ENCODE measurements at places on chromosomes 3 and 15.
A peak's percentile ranks its signal among the peaks of the same experiment; 100 is the strongest.

GRCh38 chr3:69104586-69104985, 17.8 kb downstream of the LMOD3 start:
- DNase-seq, result no peak

- no peak for DNase-seq
Measured at GRCh38 chr3:145013931-145014330, 1042.3 kb downstream of the DIPK2A start.

GRCh38 chr3:160400030-160400701, 716 bp downstream of the SMC4 start:
- DNase-seq, result peak; percentile 50

GRCh38 chr3:174220775-174221554, 638.2 kb upstream of the NAALADL2 start:
- no peak for DNase-seq

GRCh38 chr3:161989012-161989411, 492.4 kb downstream of the OTOL1 start:
- no peak for DNase-seq

DNA sequence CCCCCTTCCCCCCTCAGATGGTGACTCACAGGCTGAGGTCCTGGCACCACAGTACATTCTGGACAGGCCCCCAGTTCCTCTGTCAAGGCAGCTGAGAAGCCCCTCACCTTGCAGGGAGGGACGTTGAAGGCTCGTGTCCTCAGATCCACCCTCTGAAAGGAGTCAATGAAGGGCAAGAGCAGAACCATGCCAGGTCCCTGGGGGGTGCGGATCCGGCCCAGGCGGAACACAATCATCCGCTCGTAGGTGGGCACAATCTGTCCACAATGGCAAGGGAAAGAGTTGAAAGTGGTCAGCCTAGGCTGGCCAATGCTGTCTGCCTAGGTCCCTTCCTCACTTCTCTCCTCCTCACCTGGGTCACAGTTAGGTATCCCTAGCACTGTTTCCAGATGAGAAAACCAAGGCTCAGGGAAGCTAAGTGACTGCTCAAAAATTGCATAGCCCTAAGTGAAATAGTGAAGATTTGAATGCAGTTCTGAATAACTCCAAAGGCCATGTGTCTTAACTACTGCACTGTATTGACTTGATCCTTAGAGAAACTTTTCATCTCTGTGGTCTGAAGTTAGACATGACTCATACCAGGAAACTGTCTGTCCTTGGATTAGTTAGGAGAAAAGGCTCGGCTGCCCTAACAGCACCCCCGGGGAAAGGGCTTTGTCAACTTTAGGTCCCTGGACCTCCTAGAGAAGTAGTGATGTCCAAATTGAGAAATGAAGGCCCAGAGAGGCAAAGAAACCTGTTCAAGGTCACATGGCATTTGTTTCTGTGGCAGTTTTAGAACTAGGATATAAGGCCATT, 2.9 kb downstream of the STOML1 start:
- DNase-seq, result no peak

DNA sequence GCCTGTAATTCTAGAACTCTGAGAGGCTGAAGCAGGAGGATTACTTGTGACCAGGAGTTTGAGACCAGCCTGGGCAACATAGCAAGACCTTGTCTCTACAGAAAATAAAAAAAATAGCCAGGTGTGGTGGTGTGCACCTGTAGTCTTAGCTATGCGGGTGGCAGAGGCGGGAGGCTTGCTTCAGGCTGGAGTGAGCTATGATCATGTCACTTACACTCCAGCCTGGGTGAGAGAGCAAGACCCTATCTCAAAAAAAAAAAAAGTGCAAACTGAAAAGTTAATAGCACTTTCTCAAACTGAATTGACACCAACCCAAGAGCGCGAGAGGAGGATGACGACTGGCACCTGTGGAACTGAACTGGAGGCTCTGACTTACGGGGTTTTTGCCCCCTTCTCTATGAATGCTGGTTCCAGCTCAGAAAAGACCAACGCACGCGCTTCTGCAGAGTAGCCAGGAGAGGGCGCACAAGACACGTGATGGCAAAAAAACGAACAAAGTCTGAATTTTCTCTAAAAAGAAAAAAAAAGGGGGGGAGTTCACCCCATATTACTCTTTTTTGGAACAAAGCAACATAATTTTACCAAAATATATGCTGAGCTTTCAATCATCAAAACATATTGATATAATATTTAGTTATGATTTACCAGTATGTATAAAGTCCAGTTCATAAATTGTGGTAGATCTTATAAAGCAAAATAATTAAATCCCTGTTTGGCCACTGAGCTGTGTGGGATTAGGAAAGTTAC, 23.7 kb downstream of the CFAP92 start:
- DNase-seq, result peak; percentile 25

DNA sequence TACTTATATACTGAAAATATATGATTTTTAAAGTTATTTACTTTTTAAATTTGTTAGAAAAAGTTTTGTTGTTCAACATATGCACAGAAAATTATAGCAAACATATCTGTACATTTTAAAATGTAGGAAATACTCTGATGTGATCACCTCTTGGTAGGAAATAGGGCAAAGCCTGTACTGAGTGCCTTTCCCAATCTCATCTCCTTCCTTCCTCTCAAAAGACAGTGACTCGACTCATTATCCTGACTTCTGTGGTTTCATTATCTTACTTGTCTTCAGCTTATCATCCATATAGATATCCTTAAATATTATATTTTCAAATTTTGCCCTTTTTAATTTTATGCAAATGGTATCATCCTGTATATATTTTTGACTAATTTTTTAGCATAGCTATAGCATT, 18.4 kb upstream of the ALCAM start:
- no peak for DNase-seq

DNA sequence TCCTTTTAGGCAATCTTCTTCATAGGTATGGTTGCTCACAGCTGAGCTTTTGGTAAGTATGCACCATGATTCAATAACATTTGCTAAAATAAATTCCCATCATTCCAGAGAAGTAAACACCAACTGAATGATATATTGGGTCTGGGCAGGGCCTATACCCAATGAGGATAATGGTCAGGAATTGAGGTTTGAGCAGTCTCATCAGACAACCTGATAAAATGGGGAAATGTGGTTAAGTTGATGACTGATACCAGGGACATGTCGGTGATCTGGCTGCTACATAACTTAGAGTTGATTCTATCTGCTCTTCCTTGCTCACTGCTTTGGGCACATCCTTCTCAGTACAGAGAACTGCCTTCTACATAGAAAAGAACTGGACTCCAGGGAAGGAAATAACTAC, 92.9 kb downstream of the GPR156 start:
- DNase-seq, result no peak

DNA sequence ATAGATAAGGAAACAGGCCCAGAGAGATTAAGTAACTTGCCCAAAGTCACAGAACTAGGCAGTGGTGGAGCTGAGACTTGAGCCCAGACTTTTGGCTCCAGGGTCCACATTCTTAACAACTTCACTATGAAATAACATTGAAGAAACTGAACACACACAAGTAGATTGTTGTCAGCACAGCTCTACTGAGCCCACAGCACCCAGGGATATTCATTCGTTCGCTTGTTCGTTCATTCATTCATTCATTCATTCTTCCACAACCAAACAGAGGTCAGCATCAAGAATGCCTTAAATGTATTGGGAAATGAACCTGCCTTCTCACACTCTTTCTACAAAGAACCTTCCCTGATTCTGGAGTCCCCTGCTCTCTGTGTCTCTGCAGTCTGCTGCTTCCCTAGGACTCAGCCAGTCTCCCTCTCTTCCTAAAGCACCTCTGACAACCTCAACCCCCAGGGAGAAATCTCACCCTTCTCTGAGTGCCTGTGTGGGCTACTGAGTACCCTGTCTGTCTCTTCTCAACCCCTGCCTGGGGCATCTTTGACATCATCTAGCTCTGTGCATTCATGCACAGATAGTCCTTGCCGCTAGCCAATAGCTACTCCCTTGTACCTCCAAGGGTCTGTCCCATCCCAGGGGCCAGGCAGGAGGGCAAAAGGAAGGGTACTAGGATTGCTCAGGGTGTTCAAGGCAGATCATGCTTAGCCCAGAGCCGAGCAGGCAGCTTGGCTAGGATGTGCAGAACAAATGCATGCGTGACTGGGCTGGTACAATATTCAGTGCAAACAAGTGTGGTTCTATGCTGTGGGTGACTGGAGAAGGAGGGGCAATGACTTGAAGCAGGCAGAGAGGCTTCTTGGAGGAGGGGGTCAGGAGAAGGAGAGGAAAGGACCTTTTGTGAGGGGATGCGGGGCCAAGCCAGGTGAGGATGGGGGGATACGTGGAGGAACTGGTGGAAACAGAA, 3.4 kb downstream of the LINGO1 start:
- DNase-seq, result no peak

DNA sequence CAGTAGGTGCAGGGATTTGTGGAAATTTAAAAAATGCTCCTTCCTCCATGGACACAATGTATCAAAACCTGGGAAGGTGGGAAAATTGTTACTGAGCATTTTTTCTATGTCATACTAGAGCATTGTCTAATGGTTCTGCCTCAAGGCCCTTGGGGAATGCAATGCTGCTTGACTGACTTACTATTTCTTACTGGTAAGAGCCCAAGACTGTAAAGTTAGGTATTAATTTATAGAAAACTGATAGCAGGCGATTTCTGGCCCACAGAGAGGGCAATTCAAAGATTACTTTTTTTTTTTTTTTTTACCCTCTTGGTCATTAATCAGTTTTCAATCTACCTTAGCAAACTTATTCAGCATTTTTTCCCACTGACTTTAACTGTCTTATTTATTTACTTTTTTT, 38.5 kb upstream of the MRPL3 start:
- DNase-seq, result no peak

GRCh38 chr15:67690936-67691335, 134.4 kb upstream of the SKOR1 start:
- DNase-seq, result no peak

GRCh38 chr3:97884586-97885123, 62.8 kb downstream of the CRYBG3 start:
- DNase-seq, result no peak

GRCh38 chr3:151278230-151278629, at the start of gene P2RY14:
P2RY14 (minus strand) TSS chr3:151278542; CDS start chr3:151214316, 64,226 bp downstream.
- DNase-seq, result no peak

DNA sequence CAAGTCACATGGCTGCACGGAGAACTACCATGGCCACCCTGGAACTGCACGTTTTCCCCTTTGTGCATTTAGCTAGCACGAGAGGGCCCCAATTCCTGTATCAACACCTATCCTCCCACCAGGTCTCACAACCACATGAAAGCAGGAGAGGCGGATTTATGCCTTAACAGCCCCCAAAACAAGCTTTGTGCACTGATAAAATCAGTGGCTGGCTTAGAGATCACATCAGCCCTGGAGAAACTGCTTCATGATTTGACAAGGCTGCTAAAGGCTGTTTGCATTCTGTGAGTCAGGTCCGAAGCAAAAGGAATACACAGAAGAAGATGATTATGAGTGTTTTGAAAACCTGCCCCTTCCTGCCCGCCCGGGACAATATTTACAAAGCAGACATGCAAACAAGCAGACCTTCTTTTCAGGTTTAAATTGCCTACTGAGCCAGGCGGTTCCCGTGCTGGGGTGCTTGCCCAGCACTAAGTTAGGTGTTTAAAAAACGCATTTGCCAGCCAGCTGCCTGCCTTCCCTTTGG, 25.9 kb downstream of the CEMIP start:
- no peak for DNase-seq

DNA sequence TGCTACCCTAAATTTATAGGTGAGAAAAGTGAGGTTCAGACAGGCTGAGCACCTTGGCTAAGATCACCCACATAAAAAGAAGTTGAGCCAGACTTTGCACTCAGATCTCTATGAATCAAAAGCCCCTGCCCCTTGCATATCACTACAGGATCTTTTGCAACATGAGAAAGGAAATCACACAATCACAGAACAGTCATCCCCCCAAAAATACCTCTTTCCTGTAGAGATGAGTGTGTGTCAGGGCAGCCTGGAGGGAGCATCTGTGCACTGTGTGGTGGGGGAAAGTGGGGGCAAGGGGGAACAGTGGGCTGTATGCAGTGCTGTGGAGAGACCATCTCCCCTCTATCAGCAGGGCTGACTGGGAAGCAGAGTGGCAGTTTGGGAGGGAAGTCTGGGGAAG, 46.6 kb downstream of the EPHB3 start:
- DNase-seq, result no peak

- no peak for DNase-seq
Measured at GRCh38 chr3:133884887-133885711, 10.6 kb downstream of the RAB6B start.

GRCh38 chr15:48866141-48866563, 11.8 kb upstream of the EID1 start:
- no peak for DNase-seq

DNA sequence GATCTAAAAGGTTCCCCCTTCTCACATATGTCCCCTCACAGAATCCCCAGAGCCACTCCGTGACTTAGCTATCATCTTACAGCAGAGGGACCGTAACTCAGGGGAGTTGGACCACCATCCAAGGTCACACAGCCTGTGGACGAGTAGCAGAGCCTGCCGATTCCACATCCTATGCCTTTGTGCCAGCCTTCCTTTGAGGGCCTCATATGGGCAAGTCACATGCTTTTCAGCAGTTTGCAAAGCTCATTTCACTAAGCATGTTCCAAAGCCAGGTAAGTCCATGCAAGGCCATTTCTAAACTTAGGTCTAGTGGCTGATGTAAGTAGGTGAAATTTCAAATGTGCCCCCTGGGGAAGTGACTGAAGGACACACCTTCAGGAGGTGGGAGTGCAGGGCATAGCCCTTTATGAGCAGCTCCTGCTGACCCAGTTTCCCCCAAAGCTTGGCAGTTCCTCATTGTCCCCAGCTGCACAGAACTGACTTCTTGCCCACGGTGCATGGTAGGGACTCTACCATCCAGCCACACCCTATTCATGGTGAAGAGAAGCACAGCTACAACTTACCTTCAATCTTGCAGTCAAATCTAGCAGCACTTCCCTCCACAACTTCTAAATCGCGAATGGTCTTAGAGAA, 33.3 kb upstream of the HACD2 start:
- DNase-seq, result no peak

DNA sequence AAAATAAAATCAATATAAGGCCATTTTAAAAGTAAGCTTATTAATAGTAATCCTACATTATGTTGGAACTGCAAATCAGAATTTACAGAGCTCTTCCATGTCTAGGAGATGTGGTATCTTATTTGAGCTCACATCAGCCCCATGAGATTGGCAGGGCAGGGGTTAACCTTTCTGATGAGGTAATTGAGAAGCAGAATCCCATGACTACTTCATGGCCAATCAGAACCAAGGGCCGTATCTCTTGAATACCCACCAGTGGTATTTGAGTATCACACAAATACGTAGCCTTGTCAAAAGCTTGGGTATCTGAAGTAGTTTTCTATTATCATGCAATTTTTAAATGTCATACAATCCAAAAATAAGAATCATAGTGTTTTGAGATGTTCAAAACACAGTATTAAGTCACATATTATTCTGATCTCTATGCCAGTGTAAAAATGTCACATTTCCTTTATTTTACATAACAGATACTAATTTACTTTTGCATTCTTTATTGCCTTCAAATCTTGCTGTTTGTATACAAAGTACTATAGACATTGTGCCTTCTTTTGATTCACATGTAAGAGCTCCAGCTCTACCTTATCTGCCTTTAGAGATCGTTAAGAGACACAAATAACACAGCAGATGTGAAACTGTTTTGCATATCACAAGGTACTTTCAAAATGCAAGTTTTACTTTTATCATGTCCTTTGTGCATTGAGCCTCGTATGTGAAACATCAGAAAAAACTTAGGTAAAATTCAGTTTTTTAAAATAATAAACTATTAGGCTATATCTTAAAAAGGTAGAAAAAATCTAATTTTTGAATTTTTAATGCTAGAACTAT, 251.7 kb upstream of the GOLGA6L4 start:
- DNase-seq, result no peak

All from small intestine (tissue), 16 donors.